GOT3 (cell line): ENCODE measurements at places on chromosomes 2 and 18.

- no peak for DNase-seq
Observed at GRCh38 chr2:14535156-14535555, 97.4 kb upstream of the LRATD1 start.

GRCh38 chr2:10448576-10449485, 704 bp upstream of the ODC1 start:
- no peak for DNase-seq

- no peak for DNase-seq
Observed at GRCh38 chr2:179051250-179051649, 1.3 kb upstream of the CCDC141 start.

DNA sequence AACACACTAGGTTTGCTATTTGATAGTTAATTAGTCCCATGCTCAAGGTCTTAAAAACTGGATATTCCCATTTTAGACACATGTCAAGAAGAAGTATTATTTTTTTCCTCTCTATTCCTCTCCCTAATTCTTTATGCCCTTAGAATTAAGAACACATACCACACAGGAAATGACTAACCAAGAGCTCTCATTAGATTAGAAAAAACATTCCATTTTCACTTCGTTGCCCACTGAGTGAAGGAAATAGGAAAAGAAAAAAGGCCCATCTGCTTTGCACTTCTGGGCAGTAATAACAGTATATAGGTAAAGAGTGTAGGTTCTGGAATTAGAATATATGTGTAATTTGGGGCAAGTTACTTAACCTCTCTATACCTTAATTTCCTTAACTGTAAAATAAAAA, 26.9 kb downstream of the ACADL start:
- no peak for DNase-seq

GRCh38 chr2:191758518-191759507, 80.9 kb downstream of the NABP1 start:
- peak; percentile 11 for DNase-seq

DNA sequence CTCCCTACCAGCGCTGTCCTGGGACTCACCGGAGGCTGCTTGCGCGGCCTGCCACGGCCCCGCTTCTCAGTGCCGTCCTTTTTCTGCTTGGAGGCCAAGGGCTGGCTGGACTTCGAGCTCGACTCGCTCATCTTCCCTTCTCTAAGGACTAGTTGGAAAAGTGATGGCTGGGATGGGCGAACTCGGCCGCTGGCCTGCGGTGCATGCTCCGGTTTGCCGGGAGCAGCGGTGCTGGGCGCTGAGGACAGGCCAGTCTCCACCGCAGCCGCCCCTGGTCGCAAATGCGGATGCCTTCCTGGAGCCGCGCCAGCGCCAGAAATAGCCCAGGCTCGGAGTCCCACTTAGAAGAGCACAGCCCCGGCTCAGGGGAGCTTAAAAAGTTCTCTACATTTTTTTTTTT, 3.1 kb downstream of the C2orf81 start:
- DNase-seq = no peak

- DNase-seq = no peak
Observed at GRCh38 chr2:75047992-75048625, 89.7 kb downstream of the POLE4 start.

DNA sequence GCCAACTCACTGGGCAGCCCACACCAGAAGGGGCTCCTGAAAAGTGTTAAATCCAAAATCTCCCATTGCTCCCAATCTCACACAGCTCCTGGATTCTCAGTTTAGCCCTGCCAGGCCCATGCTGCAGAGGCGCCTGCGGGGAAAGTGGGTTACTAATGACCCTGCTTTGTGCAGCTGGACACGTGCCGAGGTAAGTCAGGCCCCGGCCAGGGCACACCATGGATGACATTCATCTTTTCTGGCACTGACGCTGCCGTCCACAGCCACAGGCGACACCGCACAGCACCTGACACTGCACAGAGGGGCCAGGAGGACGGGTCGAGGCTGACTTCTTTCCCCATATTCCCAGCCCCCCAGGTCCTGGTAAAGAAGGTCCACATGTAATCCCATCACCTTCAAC, 193.5 kb downstream of the EIPR1 start:
- no peak for DNase-seq

DNA sequence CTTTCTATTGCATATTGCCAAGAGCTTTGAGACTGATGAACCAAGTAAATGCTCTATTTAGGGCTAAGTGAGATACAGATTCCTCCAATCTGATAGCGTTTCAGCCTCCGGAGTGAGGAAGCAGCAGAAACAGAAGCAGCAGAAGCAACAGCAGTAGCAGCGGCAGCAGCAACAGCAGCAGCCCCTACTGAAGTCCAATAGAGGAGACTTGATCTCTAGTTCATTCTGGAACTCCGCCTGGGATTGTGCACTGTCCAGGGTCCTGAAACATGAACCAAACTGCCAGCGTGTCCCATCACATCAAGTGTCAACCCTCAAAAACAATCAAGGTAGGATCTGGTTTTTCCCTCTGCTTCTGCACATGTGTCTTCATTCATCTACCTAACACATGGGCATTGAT, at the start of gene DPP10:
DPP10 (plus strand) TSS at position 132 of the 400 bp plus-strand sequence.
- DNase-seq = no peak

- no peak for DNase-seq
Observed at GRCh38 chr2:175036582-175037018, 31.4 kb upstream of the CHN1 start.

DNA sequence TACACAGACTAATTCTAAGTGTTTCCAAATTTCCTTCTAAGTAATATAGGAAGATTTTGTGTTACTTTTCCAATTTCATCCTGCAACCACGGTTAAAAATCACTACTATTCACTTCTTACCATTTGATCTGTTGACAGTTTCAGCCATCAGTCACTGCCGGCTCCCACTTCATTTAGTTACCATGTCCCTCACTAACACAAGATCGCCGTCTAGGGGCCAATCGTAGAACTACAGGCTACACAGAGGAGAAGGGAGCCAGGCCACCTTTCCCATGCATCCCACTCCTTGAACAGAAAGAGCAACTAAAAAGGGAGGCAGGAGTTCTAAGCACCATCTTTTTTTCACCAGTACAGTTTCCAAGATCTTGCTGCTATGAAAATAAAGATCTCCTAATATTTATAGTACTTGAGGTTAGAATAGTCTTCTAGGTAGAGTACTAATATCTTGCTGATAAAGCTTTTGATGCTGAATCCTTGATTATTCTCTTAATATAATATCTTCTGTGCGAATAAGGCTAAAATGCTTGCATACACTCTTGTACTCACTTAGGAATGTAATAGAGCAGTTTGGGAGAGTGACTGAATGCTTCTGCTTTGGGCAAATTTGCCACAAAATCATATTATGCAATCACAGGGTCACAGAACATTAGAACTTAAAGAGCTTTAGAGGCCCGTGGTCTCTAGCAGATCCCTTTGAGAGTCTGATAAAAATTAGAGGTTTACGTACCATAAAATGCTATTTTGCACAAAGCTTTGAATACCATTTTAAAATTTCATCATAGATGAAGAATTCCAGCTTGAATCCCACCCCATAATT, 39.5 kb upstream of the CYP1B1 start:
- DNase-seq = peak; percentile 7

DNA sequence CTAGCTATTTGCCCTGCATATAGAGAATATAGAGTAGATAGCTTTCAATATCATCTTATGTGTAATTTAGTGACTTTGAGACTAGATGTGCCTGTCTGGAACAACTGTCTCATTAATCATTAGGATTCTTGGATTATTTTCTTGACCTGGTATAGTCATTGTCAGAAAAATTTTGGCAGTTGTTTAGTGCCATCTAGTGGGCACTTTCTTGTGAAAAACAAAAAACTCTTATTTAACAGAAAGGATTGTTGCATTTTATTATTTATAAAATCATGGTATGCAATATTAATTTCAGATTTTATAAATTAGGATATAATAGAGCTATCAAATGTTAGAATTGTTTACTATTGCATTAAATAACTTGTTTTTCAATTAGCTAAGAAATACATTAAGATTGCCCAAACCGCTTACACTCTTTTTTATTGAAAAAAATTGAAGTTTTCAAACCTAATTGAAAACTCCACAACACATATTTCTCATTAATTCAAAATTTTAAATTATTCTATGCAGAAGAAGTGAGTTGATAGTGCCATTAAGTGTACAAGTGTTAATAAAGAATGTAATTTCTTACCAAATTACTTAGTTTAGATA, 80.3 kb downstream of the DYNAP start:
- no peak for DNase-seq

DNA sequence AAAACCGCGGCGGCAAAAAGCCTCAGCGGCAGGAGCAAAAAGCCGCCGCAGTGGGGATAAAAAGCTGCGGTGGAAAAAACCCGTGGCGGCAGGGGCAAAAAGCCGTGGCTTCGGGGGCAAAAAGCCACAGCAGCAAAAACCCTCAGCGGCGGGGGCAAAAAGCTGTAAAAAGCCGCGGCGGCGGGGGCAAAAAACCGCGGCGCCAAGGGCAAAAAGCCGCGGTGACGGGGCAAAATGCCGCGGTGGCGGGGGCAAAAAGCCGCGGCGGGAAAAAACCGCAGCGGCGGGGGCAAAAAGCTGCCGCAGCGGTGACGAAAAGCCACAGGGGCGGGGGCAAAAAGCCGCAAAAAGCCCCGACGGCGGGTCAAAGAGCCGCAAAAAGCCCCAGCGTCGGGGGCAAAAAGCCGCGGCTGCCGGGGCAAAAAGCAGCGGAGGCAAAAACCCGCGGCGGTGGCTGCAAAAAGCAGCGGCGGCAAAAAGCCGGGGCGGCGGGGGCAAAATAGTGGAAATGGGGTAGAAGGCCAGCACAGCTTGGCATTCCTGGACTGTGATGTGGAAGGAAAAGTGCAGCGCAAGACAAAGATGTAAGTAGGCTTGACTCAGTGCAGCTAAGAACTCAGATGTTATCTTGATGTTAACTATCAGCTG, 151.8 kb downstream of the ANKRD30BL start:
- no peak for DNase-seq

GRCh38 chr2:100953406-100954043, 48.6 kb upstream of the RPL31 start:
- no peak for DNase-seq

DNA sequence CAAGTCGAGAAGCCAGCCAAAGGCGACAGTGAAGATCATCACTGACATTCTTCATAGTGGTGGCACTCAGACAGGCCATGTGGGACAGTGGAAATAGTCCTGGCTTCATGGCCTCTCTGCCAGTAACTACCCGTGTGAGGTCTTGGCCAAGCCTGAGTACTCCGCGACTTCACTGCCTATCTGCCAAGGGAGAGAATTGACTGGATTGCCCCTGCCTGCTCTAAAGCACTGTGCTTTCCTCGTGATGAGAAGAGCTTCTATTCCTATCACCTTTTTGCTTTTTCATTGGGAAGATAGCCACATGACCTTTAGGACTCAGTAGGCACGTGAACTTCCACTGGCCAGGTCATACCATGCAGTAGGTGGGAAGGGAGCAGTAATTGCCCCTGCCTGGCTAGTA, 239.3 kb downstream of the HAUS1 start:
- DNase-seq = no peak

DNA sequence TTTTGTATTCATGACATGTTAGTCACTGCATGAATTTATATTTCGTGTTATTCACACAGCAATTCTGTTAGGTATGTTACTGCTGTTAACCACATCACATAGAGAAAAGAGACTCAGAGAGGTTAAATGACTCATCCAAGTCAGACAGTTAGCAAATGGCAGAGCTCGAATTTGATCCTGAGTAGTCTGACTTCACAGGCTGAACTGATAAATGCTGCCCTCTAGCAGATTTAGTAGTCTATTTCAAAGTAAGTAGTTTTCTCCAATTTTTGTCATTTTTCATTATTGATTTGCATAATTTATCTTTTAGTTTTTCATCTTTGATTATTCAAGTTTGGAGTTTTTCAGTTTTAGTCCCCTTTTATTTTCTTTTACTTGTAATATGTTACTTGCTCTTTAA, 58.3 kb downstream of the WDR7 start:
- DNase-seq = no peak

GRCh38 chr2:215430528-215431187, 5.2 kb downstream of the FN1 start:
- DNase-seq = no peak

DNA sequence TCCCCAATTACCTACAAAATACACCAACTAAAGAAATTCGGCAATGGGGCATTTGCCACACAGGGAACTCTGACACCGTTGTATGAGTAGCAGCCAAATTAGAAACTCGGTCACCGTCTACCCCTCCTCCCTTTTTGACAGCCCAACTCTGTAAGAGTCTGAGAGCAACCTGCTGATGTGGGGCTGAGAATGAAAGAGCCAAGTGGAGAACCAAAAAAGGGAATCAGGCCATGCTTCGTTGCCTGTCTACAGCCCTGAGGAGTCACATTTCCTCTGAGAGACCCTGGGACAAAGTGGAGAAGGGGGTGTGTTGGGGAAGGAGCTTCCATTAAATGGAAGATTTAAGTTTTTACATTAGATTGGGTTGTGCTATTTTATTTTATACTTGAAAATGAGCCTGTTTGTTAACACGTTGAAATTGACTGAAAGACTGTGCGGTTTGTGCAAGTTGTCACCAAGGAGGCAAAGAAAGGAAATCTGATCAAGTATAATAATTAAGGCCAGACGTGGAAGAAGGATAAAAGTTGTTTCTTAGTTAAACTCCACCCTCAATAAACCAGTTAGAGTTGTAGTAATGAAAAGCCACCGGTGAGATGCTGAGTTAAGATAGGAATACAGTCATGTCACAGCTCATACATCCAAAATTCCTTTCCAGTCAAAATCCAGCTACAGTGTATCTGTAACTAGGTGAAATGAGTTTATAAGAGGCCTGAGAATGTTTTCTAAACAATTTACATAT, 131.7 kb upstream of the CREB1 start:
- DNase-seq = no peak

GRCh38 chr2:3340144-3340543, 37.5 kb downstream of the EIPR1 start:
- no peak for DNase-seq
